ENCODE measurements at places on chromosomes 16 and 17.

DNA sequence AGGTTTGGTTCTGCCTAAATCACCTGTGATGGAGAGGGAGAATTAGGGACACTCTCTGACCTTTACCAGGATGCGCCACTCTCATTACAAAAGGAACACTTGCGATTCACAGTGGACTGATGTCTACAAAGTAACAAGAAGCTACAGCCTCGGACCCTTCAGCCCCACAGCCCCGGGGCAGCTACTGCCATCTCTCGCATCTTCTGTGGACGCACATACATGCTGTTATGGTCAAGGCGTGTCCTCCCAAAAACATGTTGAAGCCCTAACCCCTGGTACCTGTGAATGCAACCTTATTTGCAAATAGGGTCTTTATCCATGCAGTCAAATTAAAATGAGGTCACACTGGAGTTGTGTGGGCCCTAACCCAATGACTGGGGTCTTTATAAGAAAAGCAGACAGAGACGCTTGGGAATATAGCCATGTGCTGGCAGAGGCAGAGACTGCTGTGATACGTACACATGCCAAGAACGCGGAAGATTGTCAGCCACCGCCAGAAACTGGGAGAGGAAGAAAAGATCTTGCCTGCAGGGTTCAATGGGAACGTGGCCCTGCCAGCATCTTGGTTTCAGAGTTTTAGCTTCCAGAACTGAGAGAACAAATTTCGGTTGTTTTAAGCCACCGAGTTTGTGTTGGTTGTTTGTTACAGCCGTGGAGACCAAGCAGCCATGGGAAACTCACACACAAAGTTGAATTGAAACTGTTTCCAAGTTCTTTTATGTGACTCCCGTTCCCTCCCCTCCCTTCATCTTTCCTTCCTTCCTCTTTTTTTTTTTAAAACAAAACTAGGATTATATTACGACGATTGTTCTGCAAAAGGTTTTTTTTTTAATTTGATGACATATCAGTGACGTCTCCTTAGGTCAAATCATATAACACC is 23.1 kb downstream of the ATP2C2 start:
- DNase-seq = peak; percentile 49

DNA sequence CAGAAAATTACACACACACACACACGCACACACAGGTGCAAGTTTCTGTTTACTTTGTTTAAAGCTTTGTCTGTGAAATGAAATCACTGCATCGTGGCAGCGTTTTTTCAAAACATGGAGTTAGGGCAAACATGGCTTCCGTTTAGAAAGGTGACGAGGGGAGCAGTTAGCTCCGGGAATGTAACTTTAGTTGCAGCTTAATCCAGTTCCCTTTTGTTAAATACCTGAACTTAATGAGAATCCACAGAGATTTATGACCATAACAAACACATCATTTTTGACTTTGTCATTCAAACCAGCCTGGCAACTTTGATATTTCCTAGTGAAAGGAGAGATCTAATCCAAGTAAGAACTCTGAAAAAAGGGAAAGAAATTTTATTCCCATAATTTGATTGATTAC is 12.1 kb downstream of the HS3ST3A1 start:
- DNase-seq = no peak

- DNase-seq = no peak
Measured at GRCh38 chr17:34379868-34380267, 16.8 kb upstream of the CCL1 start.

DNA sequence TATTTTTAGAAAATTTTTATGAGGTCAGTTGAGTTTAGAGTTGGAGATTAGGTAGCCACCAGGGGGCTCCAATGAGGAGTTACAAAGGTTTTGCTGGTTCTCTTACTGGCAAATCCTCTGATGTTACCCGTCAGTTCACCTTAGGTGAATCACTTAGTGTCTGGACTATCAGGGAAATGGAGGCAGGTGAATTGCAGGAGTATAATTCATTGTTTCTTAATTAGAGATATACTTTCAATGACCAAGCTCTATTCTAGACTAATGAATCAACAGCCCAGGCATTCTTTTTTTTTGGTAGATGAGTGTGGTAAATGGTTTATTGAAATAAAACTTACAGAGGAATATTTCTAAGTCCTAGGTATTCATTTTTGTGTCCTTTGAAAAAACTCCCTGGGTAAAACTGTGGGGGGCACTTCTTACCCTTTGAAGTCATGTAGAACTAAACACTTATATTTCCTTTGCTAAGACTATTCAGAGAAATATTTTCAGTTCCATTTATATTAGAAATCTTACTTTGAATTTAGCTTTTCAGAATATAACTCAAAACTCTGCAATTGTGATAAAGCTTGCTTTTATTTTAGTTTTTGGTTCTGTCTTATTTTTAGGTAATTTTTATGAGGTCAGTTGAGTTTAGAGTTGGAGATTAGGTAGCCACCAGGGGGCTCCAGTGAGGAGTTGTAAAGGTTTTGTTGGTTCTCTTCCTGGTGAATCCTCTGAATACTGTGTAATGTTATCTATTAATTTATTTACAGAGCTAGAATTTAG is 17.7 kb downstream of the PSMD11 start:
- peak; percentile 67 for DNase-seq

DNA sequence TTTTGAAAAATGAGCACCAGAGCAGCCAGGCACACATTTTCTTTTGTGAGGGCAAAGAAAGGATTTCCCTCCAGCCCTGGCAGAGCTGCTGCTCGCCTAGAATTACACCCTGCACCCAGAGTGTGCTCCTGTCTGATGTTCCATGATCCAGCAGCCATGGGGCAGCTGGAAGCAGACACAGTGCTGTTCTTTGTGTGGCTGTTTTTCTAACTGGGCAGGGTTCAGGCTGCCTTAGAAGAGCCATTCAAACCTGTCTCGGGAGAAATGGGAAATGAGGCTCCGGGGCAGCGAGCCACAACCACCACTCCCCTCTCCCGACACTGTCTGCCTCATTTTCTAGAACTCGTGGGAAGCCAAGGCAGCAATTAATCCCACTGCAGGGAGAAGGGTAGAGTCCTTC is 28.9 kb downstream of the LITAF start:
- DNase-seq = no peak

GRCh38 chr16:84765616-84766580 is 53.9 kb upstream of the CRISPLD2 start:
- DNase-seq = no peak

DNA sequence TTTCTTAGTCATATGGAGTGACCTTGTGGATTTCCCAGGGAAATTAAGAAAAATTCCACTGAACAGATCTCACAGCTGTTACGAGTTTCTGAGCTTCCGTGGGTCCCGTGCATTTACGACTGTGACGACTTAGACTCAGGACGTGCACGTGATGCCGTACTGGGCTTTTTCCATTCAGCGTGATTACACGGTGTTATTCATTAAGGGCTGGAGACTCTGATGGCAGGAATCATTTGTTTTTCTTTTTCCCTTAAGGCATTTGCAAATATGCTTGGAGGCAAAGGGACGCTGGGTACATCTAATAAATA is 57.2 kb downstream of the TBC1D16 start:
- DNase-seq = no peak

- DNase-seq = peak; percentile 45
Measured at GRCh38 chr17:80892900-80893603, 98.6 kb upstream of the CHMP6 start.

- DNase-seq = no peak
Measured at GRCh38 chr17:6244253-6244652, 174.1 kb downstream of the WSCD1 start.

DNA sequence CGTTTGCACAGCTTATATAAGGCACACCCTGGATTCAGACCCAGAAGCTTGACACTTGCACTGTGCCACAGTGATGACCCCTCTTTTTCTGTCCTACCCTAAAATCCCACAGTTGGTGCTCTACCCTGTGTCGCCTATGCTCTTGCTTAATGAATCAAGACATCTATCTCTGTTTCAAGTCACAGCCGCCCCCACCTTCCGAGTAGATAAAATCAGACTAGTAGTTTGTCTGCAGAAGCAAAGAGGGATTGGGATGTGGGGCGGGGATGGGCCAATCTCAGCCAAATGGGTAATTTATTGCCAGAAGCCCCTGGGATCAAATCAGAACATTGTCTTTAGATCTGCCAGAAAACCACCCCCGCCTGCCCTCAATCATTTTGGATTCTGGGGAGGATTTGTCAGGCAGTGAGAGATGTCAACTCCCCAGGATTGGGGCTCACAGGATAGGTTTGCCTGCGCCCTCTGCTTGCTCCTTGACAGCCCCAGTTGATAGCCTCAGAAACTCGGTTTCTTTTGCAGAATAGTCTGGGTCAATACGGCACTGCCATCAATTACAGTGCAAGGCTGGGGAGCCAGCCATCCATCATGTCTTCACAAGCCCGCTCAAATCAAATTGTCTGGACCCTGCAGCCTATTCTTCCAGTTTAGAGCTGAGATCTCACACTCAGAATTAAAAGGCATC is 520.8 kb downstream of the GRIN2A start:
- DNase-seq = no peak

- peak; percentile 7 for DNase-seq
Measured at GRCh38 chr16:78566397-78567073, 467.1 kb downstream of the WWOX start.

DNA sequence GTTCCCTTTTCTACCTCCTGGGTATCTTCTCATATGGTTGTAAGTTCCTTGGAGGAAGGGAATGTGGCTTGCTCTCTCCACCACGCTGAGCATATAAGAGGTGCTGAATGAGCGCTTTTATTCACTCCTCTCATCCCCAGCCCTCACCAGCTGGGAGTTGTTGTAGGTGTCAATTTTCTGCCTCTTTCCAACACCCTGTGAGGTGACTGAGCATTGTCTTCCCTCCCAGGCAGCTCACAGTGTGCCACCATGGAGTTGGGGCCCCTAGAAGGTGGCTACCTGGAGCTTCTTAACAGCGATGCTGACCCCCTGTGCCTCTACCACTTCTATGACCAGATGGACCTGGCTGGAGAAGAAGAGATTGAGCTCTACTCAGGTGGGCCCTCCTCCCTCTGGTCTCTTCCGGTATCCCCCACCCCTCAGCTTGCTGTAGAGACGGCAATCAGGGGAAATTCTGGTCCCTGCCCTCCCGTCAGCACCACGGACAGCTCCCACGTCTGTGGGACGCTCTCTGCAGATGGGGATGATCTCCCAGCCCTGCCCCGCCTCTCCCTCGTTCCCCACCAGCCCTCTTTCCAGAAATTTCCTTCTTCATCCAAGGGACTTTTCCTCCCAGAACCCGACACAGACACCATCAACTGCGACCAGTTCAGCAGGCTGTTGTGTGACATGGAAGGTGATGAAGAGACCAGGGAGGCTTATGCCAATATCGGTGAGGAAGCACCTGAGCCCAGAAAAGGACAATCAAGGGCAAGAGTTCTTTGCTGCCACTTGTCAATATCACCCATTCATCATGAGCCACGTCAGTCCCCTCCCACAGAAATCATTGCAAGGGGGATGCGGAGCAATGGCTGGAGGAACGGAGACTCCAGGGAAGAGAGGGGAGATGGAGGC is 18.3 kb downstream of the CIITA start:
- no peak for DNase-seq

DNA sequence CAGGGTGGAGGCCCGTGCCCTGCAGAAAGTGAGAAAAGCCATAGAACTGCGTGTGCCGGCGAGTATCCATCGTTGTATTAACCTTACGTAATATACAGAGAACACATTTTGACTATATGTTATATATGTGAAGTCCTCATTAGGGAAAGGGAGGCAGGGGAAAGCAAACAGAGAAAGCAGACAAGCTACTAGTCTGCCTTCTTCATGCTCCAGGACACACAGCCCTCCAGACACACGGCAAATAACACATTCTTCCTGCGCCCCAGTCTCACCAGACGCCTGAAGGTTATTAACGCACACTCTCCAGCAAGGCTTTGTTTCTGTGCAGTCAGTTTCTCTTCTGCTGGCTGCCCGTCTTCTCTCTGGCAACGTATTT is 28.8 kb downstream of the PRDM7 start:
- no peak for DNase-seq

DNA sequence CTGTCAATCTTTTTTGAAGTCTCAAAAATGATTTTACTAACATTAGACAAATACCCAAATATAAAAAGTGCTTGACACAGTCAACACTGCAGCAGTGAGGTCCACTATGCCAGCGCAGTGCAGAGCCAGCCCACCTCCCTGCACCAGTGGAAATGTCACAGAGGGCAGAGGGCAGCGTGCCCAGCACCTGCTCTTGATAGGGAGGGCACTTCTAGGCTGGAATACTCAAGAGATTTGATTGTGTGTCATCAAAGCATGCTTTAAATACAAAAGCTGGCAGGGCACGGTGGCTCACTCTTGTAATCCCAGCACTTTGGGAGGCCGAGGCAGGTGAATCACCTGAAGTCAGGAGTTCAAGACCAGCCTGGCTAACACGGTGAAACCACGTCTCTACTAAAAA is 136.0 kb downstream of the ANKRD11 start:
- DNase-seq = no peak

GRCh38 chr16:50338371-50339231 is 30.2 kb downstream of the BRD7 start:
- DNase-seq = no peak

GRCh38 chr17:14768923-14769322 is 468.0 kb downstream of the HS3ST3B1 start:
- DNase-seq = peak; percentile 38

GRCh38 chr16:49455991-49456745 is 82.6 kb downstream of the C16orf78 start:
- DNase-seq = no peak

GRCh38 chr16:79909571-79909970 is 309.0 kb upstream of the MAF start:
- DNase-seq = no peak

DNA sequence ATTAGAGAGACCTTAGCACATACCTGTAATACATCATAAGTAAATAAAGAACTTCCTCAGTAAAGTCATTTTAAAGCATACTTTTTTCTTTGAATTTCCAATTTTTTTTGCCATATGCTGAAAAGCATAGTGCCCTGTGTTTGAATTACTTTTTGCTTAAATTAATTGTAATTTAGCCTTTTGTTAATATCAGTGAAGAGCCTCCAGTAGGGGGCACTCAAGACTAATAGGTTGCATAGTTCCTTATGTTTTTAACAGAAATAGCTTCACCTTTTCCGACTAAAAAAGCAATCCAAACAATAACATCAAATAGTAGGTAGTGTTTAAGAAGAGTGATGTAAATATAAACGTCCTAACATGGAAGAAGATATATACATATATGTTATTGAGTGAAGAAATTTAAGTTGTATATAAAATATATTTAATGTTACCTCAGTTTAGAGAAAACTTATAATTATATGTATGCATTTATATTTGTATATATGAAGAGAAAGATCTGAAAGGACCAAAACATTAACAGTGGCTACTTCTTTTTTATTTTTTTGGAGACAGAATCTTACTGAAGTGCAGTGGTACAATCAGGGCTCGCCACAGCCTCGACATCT is 18.6 kb downstream of the RAD51C start:
- peak; percentile 77 for DNase-seq

DNA sequence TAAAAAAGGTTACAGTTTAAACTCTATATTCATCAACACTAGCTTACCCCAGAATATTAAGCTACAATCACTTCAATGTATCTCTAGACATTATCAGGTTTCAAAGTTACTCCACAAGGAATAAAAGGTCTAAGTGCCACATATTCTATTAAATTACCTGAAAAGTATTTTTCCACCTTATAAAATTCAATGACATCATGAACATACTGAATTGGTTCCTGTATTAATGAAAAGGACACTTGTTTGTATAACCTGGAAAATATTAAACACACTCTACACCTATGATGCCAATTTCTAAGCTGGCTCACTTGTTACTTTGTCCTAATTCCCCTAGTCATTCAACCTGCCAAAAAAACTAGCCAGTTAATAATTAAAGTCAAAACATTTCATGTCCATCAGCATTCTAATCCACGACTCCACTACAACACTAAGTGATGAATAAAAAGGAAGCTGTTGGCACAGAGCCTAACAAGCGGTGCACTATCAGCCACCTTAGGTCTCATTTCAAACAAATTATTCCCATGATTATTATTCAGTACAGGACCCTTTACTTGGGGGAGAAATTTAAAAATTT is 12.2 kb downstream of the MED13 start:
- no peak for DNase-seq
